ENCODE measurements at places on chromosomes 16 and 17. TPM values are rescaled to one million over a fixed set of nuclear protein-coding genes. Genes with fewer than 3 reads are reported as not detected.
A peak's percentile ranks its signal among the peaks of the same experiment; 100 is the strongest.

The MAPK7 gene
- 38.5 TPM for total RNA-seq

The ZMYND15 gene
- 0.63 TPM for total RNA-seq

GRCh38 chr16:68416057-68417046, 32.0 kb downstream of the SMPD3 start:
- no peak for DNase-seq

DNA sequence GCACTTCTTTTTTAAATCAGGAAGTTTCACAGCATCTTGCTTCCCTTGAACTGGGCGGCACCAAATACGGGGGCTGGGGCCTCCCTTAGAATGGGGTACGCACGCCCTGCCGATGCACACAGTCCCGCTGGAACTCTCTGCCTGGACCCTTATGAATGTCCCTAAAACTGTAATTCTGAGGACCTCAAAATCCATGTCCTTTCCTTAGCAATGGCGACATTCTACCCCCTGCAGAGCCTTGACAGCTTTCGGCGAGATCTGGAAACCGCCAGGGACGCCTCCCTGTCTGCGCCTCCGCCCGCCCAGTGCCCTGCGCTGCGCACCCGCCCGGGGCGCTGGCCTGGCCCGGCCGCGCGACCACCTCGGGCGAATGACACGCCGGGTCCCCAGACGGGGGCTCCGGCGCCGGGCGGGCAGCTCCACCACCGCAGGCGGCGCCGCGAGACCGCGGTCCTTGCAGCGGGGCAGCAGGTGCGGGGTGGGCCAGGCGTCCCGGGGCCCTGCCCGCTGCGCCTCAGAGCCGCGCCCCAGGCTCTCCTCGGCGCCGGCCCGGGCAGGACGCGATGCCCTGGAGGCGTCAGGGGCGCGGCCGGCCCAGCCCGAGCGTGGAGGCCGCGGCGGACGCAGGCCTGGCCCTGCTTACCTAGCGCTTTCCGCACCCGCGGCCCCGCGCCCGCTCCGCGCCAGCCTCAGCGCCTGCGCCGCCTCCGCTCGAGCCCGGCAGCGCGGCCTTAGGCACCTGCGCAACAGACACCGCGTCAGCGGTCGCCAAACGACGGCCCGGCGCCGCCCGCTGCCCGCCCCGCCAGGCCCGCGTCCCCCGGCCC, 548 bp downstream of the HAGH start:
- DNase-seq, result peak; percentile 60

DNA sequence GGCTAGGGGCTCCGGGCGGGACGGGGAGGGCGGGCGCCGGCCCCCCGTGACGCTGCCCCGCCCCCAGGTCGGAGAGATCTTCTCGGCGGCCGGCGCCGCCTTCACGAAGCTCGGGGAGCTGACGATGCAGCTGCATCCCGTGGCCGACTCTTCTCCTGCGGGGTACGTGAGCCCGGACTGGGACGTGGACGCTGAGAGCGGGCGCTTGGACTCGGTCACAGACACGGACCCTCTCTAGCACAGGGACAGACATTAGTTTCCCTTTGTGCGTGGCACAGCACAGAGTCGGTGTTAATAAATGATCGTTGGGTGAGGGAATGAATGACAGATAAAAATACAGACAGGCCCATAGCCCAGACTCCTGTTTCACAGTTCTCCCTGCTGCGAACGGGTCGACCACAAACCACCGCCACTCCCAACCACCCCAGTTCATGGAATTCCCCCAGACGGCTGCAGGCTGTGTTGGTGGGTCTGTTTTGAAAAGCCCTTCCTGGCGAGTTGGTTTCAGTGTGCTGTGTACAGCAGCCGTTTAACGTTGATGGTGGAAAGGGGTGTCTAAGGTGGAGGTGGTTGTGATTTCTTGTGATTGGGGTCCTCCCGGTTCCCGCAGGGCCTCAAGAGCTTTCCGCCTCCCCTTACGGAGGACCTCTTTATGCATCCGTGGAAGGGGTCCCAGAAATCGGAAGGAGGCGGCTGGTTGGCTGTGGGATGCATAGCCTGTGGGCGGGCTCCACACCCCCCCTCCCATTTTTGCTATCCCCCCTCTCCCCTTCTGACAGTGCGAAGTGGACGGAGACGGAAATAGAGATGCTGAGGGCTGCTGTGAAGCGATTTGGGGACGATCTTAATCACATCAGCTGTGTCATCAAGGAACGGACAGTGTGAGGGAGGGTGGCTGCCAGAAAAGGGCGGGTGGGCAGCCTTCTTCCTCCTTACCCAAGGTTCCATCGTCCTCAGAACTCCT, 2.9 kb downstream of the RNASEK start:
- DNase-seq, result no peak

DNA sequence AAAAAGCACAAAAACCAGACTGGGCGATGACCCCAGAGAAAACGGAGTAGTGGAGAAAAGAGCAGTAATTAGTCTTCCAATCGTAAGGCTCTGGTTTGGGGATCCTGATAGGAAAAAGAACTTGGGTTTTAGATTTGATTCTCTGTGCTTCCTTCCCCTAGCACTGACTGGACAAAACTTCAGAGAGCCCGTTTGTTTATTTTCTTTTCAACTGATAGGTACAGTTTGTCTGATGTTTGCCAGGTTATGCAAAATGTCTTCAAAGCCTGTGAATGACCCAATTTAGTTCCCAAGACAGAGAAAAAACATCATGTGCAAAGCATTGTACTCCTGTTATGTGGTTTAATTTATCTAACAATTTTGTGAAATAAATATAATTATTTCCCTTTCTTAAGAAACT, 151.1 kb upstream of the COX10 start:
- DNase-seq, result no peak

DNA sequence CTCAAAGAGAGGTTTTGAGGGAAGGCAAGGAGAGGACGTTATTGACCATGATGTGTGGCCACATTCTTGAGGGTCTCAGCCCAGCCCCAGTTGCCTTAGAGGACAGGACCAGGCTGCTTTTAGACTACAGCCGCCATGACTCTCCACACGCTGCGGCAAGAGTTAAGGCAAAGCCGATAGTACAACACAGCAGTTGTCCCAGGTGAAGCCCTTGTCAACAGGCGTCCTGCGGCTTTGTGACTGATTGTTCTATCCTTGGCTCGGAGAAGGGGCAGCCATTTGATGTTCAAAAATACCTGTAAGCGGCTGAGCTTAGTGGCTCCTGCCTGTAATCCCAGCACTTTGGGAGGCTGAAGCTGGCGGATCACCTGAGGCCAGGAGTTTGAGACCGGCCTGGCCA, 28.8 kb downstream of the TMEM92 start:
- no peak for DNase-seq

- no peak for DNase-seq
These were observed 148.5 kb upstream of the PLCG2 start for GRCh38 chr16:81630635-81631031.

Measured in WTC11 (cell line).